Amniotic stem cell (primary cell): ENCODE measurements at places on chromosomes 13 and 19.
A peak's percentile ranks its signal among the peaks of the same experiment; 100 is the strongest.

DNA sequence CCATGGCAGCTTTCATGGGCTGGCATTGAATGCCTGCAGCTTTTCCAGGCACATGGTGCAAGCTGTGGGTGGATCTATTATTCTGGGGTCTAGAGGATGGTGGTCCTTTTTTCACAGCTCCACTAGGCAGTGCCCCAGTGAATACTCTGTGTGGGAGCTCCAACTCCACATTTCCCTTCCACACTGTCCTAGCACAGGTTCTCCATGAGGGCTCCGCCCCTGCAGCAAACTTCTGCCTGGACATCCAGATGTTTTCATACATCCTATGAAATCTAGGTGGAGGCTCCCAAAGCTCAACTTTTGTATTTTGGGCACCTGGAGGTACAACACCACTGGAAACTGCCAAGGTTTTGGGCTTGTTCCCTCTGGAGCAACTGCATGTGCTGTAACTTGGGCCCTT lies 450.6 kb downstream of the LMO7 start:
- no peak for DNase-seq

- DNase-seq: no peak
These were observed 99.0 kb downstream of the GPC6 start for GRCh38 chr13:93325303-93326233.

- DNase-seq: no peak
These were observed 150.9 kb downstream of the RGCC start for GRCh38 chr13:41608111-41608838.

DNA sequence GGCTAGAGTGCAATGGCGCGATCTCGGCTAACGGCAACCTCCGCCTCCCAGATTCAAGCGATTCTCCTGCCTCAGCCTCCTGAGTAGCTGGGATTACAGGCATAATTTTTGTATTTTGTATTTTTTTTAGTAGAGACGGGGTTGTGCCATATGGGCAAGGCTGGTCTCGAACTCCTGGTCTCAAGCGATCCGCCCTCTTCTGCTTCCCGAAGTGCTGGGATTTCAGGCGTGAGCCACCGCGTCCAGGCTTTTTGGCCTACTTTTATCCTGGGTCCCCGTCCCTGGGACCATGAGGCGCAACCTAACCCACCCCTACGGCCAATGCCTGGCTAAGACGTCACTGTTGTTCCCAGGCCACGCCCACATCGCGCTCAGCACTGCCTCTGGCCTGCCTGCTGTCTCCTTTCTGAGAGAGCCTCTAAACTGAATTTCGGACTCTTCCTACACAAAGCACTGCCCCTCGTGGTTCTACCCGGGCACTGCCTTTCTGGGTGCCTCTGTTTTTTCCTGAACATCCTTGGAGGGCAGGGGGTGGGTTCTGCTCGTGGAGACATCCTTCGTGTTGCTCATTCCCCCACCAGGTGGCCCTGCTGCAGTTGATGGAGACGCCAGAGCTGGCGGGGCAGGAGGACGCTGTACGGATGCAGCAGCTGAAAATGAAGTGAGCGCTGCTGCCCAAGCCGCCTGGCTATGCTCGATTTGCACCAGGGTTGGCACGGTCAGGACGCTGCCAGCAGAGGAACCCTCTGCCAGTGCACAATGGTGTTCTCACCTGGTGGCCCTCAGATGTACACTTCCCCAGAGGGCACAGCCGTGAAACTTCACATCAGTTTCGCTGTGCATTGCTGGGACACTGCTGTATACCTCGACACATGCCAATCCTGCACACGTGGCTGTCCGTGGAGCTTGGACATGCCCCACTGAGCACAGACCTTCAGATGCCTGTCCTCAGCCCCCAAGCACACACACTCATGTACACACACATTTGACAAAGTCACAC lies 2.0 kb downstream of the REX1BD start:
- no peak for DNase-seq

- DNase-seq: peak; percentile 56
These were observed 29.1 kb downstream of the SHISA2 start for GRCh38 chr13:26022538-26023292.

DNA sequence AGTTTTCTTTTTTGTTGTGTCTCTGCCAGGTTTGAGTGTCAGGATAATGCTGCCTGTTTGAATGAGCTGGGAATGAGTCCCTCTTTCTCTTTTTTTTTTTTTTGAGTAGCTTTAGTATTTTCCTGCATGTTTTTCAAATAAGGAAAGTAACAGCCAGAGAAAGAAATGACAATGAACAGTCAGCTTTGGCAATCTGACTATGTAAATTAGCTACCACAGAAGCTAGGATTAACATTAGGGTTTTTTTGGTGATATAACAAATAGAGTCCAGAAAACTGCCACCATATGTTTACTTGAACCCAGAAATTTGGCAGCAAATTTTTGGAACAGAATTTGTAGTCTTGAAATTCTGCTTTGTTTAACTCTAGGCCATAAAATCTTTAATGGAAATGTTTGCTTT lies 50.5 kb downstream of the SGCG start:
- no peak for DNase-seq

DNA sequence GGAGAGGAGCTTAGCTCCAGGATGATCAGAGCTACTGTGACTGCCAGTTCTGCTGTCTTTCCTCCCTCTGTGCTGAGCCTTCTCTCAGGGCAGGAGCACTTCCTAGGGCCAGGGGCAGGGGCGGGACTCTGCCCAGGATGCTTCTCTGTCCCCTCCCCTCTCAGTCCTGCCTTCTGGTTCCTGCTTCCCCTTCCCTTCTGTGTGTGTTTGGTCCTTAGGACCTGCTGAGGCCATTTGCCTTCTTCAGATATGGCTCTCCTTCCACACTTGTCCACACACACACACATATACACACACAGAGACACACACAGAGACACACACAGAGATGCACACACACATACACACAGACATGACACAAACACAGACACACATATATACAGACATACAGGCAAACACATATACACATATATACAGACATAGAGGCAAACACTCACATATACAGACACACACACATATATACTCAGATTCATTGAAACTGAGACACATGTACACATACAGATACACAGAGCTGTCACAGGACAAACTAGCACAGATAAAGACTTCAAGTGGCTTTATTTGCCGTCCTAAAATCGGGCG lies 22.0 kb upstream of the CD177 start:
- no peak for DNase-seq

DNA sequence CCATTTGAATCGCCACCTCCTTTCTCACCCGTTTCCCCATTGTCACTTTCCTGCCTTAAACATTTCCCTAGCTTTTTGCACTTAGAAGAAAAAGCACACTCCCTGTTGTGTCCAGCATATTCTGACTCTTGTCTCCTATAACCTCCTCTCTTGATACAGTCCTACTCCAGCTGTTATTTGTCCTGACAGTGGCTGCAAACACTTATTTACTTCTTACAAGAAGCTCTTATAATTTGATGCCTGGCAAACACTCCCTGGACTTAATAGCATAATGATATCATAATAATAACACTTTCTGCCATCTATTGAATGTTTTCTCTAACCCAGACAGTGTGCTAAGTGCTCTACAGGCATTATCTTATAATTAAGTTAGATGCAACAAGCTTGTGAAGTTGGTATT lies 76.6 kb downstream of the DGKH start:
- no peak for DNase-seq

DNA sequence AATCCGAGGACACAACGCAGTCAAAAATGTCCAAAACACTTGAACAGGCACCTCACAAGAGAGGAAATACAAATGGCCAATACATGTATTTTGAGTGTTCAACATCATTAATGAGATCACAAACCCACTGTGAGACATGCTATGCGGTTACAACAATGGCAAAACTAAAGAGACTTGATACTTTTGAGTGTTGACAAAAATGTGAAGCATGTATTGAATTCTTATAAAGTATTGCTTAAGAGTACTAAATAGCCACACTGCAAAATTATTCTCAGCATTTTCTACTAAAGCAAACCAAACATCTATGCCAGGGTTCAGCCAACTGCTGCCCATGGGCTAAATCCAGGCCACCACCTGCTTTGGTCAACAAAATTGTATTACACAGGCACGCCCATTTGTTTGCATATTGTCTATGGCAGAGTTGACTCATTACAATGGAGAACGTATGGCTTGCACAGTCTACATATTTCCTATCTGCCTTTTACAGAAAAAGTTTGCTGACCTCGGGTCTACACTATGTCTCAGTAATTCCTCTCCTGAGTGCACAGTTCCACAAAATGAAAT lies 135.3 kb downstream of the B3GLCT start:
- DNase-seq: no peak

- peak; percentile 90 for DNase-seq
These were observed 3.5 kb upstream of the SBNO2 start for GRCh38 chr19:1177322-1178114.

DNA sequence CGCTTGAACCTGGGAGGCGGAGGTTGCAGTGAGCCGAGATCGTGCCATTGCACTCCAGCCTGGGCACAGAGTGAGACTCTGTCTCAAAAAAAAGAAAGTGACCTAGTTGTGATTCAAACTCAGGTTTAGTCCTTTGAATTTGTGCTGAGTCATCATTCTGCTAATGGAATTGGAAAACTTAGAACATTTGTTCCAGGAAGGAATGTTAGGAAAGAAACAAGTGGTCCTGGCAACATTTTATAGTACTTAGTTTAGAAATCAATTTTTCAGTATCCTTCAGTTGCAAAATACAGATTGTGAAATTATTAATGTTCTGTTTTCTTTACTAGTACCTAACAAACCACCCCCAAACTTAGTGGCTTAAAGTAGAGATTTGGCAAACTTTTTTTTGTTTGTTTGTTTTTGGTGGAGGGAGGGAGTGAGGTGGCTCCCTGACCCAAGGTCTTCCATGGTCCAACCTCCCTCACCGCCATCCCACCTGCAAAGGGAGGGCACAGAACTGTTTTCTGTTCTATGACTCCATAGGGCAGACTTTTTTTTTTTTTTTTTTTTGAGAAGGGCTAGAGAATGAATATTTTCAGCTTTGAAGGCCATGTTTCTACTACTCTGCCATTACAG lies 9.2 kb upstream of the SULT2A1 start:
- no peak for DNase-seq

GRCh38 chr13:111919286-111919685 lies 147.7 kb upstream of the SOX1 start:
- DNase-seq: no peak

DNA sequence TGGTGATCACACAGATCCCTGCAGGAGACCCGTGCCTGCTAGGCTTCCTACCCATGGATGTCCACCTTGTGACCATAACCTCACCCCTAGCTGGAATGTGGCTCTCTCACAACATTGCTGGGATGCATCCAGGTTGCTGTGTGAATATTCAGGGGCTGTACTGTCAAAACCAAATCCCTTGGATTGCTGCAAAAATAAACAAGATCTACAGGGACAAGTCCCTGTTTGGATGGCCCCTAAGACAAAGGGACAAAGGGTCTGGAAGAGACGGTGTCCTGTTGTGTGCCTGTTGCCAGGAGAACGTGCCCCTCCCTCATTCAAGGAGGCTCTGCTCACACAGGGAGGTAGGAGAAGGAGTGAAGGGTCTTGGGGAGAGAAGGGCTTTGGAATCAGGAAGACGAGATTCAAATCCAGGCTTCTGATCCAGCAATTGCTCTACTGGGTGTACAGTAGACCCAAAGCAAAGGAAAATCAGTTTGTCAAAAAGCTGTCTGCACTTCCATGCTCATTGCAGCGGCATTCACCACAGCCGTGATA lies 89.2 kb upstream of the WASF3 start:
- no peak for DNase-seq

- DNase-seq: no peak
These were observed 25.0 kb downstream of the SGCG start for GRCh38 chr13:23205807-23206206.

GRCh38 chr19:39498798-39499642 lies at the start of gene DLL3:
TSS of gene DLL3 (plus strand) at chr19:39498947. CDS start at chr19:39498975, 28 bp downstream.
- no peak for DNase-seq

GRCh38 chr13:84399320-84400085 lies 517.2 kb upstream of the SLITRK1 start:
- no peak for DNase-seq

DNA sequence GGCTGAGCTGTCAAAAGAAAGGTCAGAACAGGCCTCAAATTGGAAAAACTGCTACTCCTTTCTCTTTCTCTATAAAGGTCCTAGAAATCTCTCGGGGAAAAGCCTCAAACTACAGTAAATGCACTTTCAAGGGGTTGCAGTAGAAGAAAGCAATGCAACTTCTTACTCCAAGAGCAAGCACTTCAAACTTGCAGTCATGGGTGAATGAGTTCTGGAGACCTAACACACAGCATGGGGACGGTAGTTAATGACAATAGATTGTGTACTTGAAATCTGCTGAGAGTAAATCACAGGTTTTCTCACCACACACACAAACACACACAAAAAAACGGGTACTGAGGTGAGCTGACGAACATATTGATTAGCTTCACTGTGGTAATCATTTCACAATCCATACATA lies 11.8 kb downstream of the TUBGCP3 start:
- no peak for DNase-seq

DNA sequence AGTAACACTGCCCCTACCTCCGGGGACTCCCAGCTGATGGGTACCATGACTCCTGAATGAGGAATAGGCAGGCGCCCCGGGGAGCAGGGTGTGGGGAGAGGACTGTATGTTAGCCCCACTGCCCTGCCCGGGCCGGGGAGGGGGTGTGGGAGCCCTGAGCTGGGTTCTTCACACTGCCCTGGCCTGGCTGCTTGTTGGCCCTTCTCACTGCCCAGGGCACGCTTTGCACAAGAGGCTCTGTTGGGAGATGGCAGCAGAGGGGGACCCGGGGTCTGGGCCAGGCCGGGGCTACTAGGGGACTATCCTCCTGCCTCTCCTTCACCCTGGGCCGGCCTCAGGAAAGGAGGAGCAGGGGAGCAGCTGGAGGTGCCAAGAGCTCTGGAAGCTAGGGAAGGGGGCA lies 19.3 kb upstream of the KCTD15 start:
- DNase-seq: no peak

GRCh38 chr19:45138303-45138751 lies 22.5 kb downstream of the NKPD1 start:
- no peak for DNase-seq

DNA sequence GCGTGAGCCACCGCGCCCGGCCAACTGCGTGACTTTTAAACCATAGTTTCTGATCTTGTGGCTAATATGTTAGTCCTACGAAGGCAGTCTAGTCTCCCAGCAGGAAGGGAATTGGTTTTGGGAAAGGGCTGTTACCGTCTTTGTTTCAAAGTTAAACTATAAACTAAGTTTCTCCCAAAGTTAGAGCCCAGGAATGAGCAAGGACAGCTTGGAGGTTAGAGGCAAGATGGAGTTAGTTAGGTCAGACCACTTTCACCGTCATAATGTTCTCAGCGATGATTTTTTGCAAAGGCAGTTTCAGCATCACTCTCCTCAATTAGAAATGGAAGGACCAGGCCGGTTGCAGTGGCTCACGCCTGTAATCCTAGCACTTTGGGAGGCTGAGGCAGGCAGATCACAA lies 17.7 kb upstream of the ADGRE2 start:
- DNase-seq: no peak

DNA sequence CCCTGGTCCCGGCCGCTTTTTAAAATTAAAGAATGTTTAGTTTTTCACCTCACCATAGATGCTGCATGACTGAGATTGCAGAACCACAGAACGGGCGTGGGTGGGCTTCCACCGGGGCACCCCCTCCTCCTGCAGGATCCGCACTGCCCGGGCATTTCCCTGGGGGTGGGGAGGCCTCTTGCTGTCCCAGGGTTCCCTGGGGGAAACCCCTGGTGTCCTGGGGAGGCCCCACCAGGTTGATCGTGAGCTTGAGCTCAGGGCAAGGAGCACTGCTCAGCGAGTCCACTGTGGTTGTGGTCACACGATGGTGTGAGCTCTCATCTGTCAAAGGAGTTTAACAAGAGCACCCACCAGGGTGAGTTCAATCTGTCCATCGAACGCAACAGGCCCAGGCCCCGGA lies 11.4 kb upstream of the TCF3 start:
- DNase-seq: no peak
